ENCODE measurements at places on chromosomes 2 and 18. TPM values are rescaled to one million over a fixed set of nuclear protein-coding genes. Genes with fewer than 3 reads are reported as not detected.

DNA sequence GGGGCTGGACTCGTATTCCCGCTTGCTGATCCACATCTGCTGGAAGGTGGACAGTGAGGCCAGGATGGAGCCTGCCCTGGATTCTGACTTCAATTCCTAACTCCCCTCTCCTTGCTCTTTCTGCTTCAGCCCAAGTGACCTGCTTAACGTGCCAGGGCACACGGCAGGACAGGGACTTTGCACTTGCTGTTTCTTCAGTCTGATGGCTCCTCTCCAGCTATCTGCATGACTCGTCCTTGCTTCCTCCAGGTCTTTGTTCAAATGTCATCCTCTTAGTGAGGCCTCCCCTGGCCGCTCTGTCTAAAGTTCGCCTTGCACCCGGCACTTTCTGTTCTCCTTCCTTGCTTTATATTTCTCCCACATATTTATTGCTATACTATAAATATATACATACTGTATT, 357.6 kb downstream of the MTX2 start:
- no peaks in the 10 kb centered on the region for H3K36me3 ChIP-seq
- no peak overlapping the region for H3K27ac ChIP-seq
- no peak for DNase-seq
- peaks cover 9% of the 10 kb centered on the region for H3K4me1 ChIP-seq
- no peak overlapping the region for H3K4me3 ChIP-seq
- H3K27me3 ChIP-seq = no peaks in the 10 kb centered on the region

DNA sequence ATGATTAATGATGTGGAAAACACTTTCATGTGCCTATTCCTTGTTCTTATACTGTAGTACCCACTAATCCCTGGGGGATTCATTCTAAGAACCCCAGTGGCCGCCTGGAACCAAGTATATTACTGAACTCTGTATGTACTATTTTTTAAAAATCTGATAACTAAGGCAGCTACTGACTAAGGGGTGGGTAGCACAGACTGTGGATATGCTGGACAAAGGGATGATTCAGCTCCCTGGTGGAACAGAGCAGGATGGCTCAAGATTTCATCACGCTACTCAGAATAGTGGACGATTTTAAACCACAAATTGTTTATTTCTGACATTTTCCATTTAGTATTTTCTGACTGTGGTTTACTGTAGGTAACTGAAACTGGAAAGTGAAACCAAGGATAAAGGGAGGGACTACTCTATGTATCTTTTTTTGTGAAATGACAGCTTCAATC, 41.8 kb upstream of the CDC42EP3 start:
- H3K4me3 ChIP-seq = no peak overlapping the region
- no peak for DNase-seq
- H3K36me3 ChIP-seq = no peaks in the 10 kb centered on the region
- H3K27me3 ChIP-seq = no peaks in the 10 kb centered on the region
- no peak overlapping the region for H3K27ac ChIP-seq
- peaks cover 11% of the 10 kb centered on the region for H3K4me1 ChIP-seq

GRCh38 chr18:45384137-45384961, 230.9 kb upstream of the SLC14A2 start:
- H3K27ac ChIP-seq = no peak overlapping the region
- no peak overlapping the region for H3K4me3 ChIP-seq
- H3K36me3 ChIP-seq = no peaks in the 10 kb centered on the region
- peak; percentile 16 for DNase-seq

DNA sequence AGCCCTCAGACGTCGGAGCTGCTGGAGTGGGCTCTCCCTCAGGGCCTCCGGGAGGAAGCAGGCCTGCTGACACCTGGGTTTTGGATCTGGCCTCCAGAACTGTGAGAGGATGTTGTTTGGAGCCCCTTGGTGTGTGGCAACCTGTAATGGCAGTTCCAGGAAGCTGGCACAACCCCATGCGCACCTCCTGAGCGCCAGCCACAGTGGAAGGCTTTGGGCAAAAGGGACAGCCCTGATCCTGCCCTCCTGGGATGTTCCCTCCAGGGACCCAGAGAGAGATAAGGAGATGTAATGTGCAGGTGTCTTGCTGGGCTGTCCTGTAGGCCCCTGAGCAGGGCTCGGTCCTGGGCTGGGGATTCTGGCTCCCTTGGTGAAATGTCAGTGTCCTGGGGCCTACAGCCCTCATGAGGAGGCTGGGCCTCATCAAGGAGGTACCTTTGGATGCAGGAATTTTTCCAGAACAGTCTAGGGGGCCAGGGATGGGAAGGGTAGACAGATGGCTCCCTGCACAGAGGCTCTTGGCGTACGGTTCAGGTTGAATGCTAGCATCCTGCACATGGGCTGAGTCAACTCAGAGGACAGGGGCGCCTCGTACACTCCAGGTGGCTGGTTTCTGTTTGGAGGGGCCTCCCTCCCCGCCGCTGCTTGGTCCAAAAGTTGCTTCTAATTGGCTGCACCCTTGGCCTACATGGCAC, 61.1 kb downstream of the ASB1 start:
- H3K4me3 ChIP-seq = no peak overlapping the region
- H3K36me3 ChIP-seq = no peaks in the 10 kb centered on the region
- no peak for DNase-seq
- no peak overlapping the region for H3K27ac ChIP-seq

GRCh38 chr2:29080886-29081743, 6.8 kb upstream of the PCARE start:
- no peaks in the 10 kb centered on the region for H3K27me3 ChIP-seq
- no peaks in the 10 kb centered on the region for H3K36me3 ChIP-seq
- DNase-seq = no peak
- H3K4me3 ChIP-seq = no peak overlapping the region
- H3K27ac ChIP-seq = no peak overlapping the region

GRCh38 chr2:19674051-19675002, 227.5 kb downstream of the TTC32 start:
- no peak overlapping the region for H3K27ac ChIP-seq
- no peak overlapping the region for H3K4me3 ChIP-seq
- no peaks in the 10 kb centered on the region for H3K36me3 ChIP-seq
- no peak for DNase-seq
- no peaks in the 10 kb centered on the region for H3K27me3 ChIP-seq
- peaks cover 19% of the 10 kb centered on the region for H3K4me1 ChIP-seq

DNA sequence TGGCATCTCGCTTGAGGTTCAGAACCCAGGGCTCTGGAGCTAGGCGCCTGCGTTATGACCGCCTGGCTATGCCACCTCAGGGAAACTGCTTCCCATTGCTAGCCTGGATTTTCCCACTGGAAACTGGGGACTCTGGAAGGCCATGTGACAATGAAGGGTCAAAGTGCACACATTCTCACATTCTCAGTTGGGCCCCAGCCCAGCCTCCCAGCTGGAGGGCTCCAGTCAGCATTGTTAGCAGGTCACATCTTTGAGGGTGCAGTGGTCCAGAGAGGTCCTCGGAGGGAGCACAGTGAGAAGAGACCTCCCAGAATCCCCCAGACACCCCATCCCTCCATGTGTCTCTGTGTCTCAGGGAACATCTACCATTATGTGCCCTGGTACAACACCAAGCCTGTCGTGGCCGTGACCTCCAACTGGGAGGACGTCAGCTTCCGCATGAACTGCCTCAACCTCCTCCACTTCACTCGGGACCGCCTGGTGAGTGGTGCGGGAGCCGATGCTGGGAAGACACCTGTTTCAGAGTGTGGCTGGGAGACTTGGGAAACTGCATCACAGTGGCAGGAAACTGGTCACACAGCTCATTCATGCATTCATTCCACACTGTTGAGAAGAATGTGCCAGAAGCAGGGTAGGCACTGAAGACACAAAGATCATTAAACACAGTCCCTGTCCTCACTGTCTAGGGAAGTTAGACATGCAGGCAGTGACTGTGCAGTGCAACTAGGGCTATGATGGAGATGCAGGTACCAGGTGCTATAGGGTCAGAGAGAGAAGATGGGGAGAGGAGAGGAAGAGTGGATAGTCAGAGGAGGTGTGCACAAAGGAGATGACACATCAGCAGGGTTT, 41.6 kb downstream of the FER1L5 start:
- no peak overlapping the region for H3K27ac ChIP-seq
- no peak overlapping the region for H3K4me3 ChIP-seq
- no peak for DNase-seq
- H3K4me1 ChIP-seq = no peaks in the 10 kb centered on the region

LAMA1 gene
- 0.05 TPM for total RNA-seq

LYG2 gene
- 0.27 TPM for total RNA-seq

C18orf54 gene
- 10.0 TPM for total RNA-seq

SLC5A7 gene
- not detected for total RNA-seq

WIPF1 gene
- total RNA-seq = 0.59 TPM

PROKR1 gene
- total RNA-seq = not detected

DTNB gene
- total RNA-seq = 30.2 TPM
